Dermis blood vessel endothelial cell (primary cell): ENCODE measurements at places on chromosomes 16 and 17. TPM values are rescaled to one million over a fixed set of nuclear protein-coding genes. Genes with fewer than 3 reads are reported as not detected.

The CCDC78 gene
- total RNA-seq = 0.34 and 0.65 TPM in 2 replicates

The PPP1R1B gene
- not detected in 2 replicates for total RNA-seq

The TBC1D3K gene
- not detected in 2 replicates for total RNA-seq

The C16orf54 gene
- not detected in 2 replicates for total RNA-seq

The FADS6 gene
- 0.05 TPM in 1 of 2 replicates, not detected in the other for total RNA-seq

The CLEC3A gene
- not detected in 2 replicates for total RNA-seq

The CA5A gene
- not detected in 2 replicates for total RNA-seq

The MEAK7 gene
- 14.5 and 24.1 TPM in 2 replicates for total RNA-seq

The FOXC2 gene
- total RNA-seq = 2.2 and 8.1 TPM in 2 replicates

The SLC35G6 gene
- not detected in 2 replicates for total RNA-seq
